ENCODE measurements at places on chromosomes 5 and 9.
A peak's percentile ranks its signal among the peaks of the same experiment; 100 is the strongest.

- DNase-seq, result no peak
Observed at GRCh38 chr9:10265153-10265631, 347.6 kb downstream of the PTPRD start.

- no peak for DNase-seq
Observed at GRCh38 chr9:136281421-136282271, 22.2 kb downstream of the CCDC187 start.

DNA sequence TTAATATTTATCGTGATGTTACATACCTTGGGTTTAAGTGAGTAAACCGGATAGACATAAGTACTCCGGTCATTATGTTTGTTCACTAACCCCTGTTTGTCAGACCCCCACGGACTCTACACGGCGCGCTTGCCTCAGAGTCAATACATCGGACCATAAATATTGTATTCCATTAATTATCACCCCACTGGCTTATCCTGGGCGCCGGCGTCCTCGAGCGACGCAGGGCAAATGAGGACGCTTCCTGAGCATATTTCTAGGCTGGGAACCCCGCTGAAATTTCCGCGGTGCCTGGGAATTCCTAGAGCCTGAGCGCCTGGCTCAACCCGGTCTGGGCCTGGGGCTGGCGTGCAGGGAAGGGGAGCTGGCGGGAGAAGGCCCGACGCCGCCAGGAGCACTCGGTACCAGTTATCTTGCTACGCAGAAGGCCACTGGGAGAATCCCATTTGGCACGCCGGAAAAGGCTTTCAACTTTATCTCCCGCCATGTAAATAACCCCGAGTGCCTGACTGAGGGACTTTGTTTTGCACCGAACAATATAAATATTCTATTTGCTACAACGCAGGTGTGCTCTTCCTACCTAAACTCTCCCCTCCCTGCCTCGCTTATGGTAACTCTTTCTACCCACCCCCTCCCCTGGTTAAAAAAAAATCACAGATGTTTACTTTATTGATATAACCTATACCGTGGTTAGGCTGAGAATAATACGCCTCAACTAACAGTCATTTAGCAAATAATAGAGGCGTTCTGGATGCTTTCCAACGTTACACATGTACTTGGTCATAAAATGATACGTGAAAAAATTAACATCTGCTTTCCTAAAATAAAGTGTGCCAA lies 19.4 kb downstream of the NR2F1 start:
- no peak for DNase-seq

DNA sequence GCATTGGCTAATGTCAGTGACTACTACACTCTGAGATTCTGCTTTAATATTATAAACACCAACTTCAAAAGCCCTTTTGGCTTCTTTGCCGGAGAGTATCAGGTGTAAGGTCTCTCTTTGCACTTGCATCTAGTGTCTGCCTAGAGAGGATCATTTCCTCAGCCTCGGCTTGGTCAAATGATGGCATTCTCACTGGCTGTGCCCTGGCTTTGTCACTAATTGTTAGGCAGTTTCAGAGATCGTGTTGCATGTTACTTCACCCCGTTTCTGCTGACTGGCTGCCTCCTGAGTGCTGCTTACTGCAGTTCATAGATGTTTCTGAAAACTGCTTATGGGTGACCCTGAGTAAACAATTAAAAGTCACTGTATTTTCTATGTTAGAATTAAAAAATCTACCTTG lies 48.8 kb downstream of the SLC1A3 start:
- DNase-seq, result no peak

- DNase-seq, result no peak
Observed at GRCh38 chr9:120474591-120475243, 105.2 kb downstream of the CDK5RAP2 start.

DNA sequence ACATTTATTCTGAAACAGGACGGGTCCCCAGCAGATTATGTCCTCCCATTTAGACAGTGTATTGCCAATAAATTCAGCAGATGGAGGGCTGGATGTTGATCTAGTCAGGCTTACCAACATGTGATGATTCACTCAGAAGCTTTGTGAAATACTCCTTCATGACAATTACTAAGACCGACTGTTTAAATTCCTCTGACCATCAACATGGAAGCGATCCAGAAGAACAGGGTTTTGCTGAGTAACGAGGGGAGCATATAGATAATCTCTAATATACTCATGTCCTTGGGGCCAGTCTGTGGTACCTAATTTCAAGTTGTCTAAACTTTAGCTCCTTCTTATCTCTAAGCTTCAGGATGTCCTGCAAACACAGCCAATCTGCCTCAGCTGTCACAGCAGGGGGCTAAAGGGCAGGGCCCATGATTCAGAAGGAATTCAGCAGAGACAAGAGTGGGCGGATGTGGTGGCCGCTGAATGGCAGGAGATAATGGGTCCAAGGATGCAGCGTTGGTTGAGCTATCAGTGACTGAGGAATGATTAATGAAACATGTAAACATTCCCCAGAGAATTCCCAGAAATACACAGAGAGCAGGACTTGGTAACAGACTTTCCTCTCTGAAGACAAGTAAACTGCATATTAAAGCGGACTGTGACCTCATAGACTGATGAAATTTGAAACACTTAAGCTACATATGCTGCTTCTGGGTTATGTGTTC lies 109.4 kb downstream of the ANKRD55 start:
- peak; percentile 58 for DNase-seq

GRCh38 chr9:108060175-108060574 lies 570.6 kb upstream of the KLF4 start:
- DNase-seq, result no peak

GRCh38 chr9:76044266-76044819 lies 153.9 kb downstream of the PCSK5 start:
- no peak for DNase-seq

GRCh38 chr5:115179030-115179393 lies 9.3 kb upstream of the TRIM36 start:
- no peak for DNase-seq
